Ascending aorta (tissue), 2 donors: ENCODE measurements at places on chromosomes 6 and 20. TPM values are rescaled to one million over a fixed set of nuclear protein-coding genes. Genes with fewer than 3 reads are reported as not detected.
A peak's percentile ranks its signal among the peaks of the same experiment; 100 is the strongest.

Gene ZNF217
- total RNA-seq = 8.9 TPM

Gene COX4I2
- total RNA-seq = 61.4 TPM

DNA sequence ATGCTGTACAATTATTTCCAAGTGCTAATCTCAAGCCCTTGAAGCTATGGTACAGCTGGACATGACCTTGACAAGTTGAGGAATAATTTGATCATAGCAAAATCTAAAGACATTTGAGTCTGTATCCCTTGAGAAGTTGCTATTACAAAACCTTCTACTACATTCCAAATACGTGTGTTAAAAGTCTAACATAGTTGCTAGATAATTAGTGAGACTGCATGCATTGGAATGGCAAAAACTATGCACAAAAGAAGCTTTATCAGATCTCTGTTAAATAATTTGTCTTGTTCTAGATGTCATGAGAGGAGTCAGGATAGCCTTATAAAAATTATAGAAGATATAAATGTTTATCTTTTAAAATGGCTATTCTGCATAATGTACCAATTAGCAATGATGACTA, 127.8 kb downstream of the GJA1 start:
- no peak for DNase-seq

GRCh38 chr6:63529498-63529897, 42.8 kb upstream of the LOC128125822 start:
- DNase-seq = no peak

DNA sequence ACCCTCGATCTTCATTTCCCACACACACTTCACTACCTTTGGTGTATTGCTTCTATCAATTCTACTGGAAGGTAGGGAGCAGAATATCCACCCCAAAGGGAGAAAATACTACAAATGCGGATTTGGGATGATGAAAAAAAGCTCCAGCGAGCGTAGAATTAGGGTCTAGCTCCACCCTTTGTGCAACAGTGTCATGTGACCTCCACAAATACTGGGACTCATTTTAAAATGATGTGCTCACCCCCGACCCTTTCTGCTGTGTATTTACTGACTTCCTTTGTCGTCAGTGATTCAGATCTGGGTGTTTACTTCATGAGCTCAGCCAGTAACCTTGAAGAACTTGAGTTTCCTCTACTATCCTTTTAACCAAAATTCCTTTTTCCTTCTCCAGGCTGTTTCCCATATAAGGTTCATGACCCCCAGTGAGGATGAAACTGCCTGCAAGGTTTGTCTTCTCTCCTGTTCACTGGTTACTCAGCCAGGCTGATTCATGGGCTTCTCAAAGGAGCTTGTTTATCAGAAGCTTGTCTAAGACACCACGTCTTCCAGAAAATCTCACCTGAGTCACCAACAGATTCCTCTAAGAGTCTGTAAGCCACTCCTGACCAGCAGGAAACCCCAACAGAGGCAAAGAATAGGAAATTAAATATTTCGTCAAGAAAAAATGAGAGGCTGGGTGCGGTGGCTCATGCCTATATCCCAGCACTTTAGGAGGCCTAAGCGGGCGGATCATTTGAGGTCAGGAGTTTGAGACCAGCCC, 39.6 kb upstream of the PAX1 start:
- DNase-seq = no peak

- DNase-seq = no peak
Measured at GRCh38 chr20:4817230-4817671, 95.5 kb downstream of the PRND start.

Gene PSORS1C2
- total RNA-seq = 5.2 TPM

DNA sequence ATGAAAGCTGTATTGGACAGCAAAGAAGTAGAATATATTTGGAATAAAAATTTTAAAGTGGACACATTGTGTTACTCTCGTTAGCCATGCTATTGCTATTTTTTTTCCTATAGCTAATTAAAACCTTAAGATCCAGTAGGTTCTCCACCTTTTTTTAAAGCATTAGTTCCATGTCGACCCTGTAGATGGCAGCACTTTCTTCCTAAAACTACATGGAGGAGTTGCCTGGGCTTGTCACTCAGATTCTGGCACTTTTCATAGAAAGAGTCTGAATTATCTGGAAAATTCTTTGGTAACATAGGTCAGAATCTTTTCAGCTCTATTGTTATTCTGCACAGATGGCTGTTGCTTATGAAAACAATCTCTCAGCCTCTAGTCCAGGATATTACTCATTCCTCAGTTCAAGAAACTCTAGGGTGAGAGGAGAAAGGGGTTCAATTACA, 42.0 kb upstream of the ESR1 start:
- no peak for DNase-seq

DNA sequence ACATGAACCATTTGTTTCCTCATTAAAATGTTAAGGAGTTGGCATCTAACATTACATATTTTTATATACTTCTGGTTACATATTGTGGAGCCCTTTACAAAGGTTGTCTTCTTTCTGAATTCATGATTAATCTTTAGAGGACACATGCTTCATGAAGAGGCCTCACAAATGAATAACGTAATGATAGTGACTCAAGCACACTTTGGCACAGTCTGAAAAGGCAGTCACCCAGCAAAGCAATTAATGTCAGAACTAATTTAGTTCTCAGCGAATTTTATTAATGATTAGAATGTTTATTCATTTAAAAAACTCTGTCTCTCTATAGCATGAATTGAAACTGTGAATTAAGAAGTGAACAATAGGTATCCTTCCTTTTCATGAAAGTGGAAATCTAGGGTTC, 854.2 kb downstream of the PHF3 start:
- no peak for DNase-seq

GRCh38 chr6:82365016-82365795, 1.6 kb downstream of the TPBG start:
- no peak for DNase-seq

DNA sequence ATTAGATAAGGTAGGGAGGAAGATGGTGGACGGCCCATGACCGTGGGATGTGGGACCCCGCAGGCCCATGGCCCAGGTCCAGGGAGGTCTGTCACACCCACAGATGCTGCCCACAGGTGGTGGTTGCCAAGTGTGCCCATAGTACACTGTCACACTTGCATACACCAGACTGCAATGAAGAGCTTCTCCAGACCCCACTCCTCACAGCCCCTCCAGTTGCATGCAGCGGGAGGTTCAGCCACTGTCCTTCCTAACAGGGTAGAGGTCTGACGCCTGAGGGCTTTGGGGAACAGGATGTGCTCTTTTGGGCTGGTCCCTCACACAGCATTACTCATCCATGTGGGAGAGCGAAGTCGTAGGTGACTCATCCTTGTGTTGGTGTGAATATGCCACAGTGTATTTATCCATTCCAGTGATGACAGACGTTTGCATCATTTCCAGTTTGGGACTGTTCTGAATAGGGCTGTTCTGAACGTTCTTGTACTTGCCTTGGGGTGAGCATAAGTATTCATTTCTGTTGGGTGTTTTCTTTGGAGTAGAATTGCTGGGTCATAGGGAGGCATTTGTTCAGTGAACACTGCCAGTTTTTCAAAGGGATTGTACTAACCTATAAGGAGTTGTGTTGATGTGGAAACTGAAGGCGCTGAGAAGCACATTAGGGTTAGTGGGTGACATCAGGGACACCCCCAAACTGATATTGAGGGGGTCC, 10.1 kb upstream of the PYGB start:
- peak; percentile 78 for DNase-seq

DNA sequence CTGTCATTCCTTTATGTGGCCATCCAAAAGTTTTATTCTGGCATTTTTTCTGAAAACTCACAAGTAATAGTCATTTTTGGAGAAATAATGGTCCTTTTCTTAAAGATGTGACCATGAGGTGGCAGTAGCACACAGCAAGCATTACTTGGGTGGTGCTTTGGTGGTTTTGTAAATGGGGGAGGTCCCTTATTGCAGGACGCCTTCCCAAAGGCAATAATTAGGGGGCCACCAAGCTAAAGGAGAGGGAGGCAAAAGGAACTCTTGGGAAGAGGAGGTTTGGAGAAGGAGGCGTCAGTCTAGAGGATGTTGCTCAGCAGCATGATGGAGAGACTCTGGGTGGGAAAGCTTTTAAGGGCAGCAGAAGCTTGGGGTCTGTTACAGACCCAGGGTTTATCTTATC, 422.6 kb upstream of the MMS22L start:
- DNase-seq = no peak

- DNase-seq = no peak
Measured at GRCh38 chr20:19017104-19017690, 195.2 kb upstream of the SLC24A3 start.

- no peak for DNase-seq
Measured at GRCh38 chr6:148873868-148874267, 127.0 kb downstream of the UST start.

Gene TMC2
- total RNA-seq = not detected

GRCh38 chr20:64210656-64211369, 44.7 kb upstream of the PCMTD2 start:
- no peak for DNase-seq

- no peak for DNase-seq
Measured at GRCh38 chr6:144415835-144416237, 130.7 kb downstream of the UTRN start.

Gene ADTRP
- total RNA-seq = not detected

Gene ID4
- 103 TPM for total RNA-seq

Gene CYP39A1
- total RNA-seq = 1.4 TPM

DNA sequence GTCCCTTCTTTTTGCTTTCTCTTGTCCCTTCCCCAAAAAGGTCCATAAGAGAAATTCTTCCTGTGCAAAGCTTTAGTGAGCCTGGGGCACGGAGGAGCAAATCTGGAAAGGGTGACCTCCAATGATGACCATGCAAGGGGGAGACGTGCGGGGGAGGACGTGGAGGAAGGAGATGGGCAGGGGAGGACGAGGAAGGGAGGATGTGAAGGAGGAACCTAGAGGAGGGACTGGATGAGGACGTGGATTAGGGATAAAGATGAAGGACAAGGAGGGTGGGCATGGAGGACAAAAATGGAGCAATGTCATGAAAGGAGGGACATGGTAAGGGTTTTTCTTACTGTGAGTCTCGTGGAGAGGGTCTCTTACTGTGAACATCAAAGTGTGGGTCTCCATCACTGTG, 139.5 kb downstream of the ERMARD start:
- no peak for DNase-seq
